ENCODE measurements at places on chromosomes 11 and 22.

DNA sequence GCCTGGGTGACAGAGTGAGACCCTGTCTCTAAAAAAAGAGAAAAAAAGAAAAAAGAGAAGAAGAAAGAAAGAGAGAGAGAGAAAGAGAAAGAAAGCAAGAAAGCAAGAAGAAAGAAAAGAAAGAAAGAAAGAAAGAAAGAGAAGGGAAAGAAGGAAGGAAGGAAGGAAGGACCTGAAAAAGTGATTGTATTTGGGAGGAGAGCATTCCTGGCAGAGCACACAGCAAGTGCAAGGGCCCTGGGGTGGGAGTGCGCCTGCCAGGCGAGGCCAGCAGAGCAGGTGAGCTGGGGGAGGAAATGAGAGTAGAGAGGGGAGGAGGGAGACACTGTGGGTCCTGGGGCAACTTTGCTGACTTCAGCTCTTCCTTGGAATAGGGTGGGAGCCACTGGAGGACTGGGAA, 7.7 kb upstream of the CABP7 start:
- DNase-seq = no peak

DNA sequence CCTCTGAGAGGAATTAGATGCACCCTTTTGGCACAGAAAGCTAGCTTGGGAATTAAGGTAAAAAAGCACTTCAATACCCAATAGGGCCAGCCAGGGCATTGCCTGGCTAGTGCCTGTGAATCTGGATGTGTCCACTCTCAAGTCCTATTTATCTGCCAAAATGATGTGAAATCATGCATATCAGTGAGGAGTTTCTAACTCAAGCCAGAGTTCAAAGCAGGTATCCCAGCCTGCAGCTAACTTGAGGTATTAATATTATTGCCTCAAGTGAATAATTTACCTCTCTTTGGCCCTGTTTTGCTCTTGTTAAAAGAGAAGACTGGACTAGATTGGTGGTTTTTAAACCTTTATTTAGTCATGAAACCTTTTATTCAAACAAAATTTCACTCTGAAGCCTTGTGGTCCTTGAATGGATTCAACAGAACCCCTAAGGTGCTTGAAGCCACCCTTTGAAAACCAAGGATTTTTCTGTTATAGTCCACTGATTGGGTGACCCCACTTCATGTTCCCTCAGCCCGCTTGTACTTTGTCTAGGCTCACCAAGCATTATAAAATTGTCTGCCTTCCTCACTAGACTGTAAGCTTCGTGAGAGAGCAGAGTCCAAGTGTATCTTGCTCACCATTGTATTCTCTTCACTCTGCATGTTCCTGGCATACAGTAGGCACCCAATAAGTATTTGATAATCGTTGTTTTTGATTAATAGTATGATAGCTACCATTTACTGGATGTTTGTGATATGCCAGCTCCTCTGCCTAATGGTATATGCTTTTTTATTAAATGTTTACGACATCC, 4.5 kb downstream of the RNF121 start:
- DNase-seq = no peak

DNA sequence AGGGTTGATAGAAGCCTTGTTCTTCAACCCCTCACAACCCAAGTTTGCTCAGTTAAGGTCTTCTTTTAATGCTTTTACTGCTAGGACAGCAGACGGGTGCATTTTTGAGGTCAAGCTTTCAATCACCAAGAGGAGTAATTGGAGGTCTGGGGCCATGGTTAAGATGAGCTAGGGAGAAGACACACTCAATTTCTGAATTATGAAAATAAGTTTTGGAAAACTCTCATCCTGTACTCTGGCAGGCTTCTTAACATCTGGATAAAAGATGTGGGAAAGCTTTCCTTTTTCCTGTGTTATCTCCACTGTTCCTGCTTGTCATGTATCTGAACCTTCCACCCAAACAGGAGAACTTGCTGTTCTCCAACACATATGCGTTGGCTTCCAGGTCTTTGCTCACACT, 9.7 kb downstream of the ABTB2 start:
- DNase-seq = no peak

- DNase-seq = no peak
Observed at GRCh38 chr11:70233511-70233934, 30.4 kb downstream of the FADD start.

DNA sequence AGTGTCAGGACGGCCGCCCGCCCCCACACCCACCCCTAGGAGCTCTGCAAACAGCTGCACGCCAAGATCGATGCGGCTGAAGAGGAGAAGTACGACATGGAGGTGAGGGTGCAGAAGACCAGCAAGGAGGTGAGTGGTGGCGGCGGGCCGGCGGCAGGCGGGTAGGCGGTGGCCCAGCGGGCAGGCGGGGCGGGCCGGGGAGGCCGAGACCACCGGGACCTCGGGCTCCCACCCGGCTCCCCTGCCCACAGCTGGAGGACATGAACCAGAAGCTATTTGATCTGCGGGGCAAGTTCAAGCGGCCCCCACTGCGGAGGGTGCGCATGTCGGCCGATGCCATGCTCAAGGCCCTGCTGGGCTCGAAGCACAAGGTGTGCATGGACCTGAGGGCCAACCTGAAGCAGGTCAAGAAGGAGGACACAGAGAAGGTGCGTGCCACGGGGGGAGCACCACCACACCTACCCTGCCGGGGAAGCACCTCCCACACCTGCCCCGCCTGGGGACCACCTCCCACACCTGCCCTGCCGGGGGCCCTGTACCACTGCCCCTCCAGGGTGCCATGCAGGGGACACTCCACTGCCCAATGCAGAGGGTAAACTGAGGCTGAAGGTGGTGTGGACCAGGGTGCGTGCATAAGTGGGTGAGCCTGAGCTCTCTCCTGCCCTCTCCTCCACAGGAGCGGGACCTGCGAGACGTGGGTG, 2.1 kb downstream of the TNNI2 start:
- no peak for DNase-seq

GRCh38 chr11:1421291-1421690, 31.6 kb downstream of the BRSK2 start:
- DNase-seq = no peak

- peak; percentile 6 for DNase-seq
Observed at GRCh38 chr11:19422276-19422675, 181.5 kb upstream of the E2F8 start.

DNA sequence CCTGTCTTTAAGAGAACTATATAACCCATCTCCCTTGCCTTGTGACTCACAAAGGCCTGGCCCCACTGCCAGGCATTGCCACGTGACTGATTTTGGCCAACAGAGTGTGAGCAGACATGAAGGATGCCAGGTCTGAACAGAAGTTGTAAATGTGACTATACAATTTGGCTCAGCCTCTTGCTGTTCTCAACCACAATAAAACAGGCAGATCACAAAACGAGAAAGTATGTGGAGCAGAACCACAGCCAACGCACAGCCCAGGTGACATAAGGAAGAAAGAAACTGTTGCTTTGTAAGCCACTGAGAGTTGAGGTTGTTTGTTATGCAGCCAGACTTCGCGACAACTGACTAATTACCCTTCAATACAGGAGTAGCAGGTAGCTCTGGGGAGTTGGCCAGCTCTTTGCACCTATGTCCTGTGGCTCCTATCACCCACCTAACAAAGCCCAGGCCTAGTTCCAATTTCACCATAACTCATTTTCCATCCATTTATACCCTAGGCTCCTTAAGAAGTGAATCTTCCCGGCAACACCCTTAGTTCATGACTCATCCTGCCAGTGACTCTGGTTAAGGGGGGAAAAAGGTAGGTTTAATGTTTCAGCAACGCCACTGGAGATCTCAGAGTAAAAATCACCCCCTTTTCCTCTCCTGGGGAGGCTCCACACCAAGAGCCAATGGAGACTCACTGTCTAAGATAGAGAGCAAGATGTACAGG, 53.7 kb downstream of the GALNT18 start:
- DNase-seq = no peak

DNA sequence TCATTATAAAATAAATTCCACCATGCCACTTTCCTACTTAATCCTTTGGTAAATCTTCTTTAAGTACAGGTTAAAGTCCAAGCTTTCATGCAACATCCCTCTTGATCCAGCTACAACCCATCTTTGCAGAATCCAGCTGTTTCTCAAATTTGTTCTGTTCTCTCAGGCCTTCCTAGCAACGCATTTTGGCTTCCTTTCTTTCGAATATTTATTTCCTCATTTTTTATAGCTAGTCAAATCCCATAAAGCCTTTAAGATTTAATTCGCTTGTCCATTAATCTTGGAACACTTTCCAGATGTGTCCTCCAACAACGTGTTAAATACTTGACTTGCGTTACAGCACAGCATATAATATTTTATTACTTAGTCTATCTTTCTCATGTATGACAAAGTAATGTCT, 600.1 kb upstream of the CHORDC1 start:
- DNase-seq = no peak

DNA sequence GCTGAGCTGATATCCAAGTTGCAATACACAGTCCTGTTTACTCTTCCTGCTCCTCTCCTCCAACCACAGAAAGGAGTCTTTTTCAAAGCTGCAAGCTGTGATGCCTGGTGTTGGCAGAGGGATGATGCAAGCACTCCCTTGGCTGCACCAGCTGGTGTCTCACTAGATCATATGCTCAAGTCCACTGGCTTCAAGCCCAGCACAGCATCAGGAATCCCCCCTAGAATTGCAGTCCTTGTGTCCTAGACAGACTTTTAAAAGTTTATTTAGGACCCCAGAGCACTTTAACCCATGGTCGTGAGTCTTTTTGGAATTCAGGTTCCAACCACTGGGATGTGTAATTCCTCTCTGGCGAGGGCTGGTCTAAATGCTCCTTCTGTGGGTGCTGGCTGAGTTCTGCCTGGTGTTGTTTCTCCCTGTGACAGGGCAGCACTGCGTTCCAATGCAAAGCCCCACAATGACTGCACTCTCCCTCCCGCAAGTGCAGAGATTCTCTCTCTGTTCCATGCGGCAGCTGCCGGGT, 1.9 kb upstream of the HEPN1 start:
- no peak for DNase-seq

DNA sequence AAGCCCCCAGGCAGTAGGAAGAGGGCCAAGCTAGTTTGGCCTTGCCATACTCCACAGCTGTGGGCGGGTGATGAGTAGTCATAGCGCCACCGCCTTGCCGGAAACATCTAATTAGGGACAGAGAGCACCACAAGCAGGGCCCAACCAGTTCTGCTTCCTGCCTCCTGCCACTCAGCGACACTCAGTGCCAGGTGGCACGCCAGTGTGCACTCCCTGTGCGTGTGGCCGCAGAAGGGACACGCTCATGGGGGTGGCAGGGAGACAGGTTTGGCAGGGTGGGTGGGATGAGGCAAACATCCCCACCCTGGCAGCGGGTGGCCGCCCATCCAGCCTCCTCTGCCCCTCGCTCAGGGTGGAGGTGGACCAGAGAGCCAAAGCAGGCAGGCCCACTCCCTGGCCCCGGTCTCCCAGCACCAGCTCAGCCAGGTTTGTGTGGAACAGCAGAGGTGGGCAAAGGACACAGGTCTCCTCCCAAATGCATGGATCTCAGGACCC, 4.9 kb downstream of the OVOL1 start:
- DNase-seq = peak; percentile 86

DNA sequence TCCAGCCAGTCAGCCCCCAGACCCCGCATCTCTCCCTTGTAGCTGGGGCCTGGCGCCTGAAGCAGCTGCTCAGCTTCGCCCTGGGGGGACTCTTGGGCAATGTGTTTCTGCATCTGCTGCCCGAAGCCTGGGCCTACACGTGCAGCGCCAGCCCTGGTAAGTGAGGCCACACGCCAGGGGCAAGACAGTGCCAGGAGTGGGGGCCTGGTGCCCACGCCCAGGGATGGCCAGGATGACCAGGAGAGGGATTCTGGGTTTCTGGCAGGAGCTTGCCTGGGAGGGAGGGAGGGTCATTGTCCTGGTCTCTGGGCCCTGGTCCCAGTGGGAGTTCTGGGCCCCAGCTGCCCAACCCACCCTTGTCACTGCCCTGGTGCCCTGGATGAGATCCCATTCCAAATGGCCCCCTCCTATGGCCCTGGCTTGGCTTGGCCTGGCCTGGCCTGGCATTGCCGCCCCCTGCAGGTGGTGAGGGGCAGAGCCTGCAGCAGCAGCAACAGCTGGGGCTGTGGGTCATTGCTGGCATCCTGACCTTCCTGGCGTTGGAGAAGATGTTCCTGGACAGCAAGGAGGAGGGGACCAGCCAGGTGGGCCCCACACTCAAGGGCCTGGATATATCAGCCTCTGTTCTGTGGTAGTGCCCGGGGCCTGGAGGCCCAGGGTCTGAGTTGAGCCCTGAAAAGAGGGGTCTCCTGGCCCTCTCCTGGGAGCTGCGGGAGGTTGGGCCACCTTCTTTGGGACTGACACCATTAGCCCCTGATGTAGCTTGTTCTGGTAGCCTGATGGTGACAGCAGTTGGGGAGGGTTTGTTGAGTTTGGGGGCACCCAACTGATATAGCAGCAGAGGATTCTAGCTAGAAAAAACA, 3.7 kb downstream of the SLC39A13 start:
- DNase-seq = no peak

DNA sequence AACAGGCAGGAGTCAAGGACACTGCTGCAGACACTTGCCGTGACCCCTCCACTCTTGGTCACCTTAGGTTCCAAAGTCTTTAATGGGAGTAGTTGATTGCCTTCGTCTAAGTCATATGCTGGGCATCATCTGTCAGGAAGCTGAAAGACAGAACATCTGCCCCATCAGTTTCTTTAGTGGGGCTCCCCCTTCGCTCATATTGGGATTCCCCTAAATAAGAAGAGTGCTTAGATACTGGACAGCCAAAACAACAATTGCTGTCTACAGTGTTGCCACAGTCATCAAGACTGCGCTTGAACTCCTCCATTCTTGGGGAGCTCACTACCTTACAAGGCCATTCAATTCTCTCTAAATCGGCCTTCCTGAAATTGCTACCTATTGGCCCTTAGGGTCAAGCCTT, 58.5 kb downstream of the UBASH3B start:
- DNase-seq = no peak

- peak; percentile 38 for DNase-seq
Observed at GRCh38 chr11:69088676-69089146, 40.0 kb downstream of the TPCN2 start.

DNA sequence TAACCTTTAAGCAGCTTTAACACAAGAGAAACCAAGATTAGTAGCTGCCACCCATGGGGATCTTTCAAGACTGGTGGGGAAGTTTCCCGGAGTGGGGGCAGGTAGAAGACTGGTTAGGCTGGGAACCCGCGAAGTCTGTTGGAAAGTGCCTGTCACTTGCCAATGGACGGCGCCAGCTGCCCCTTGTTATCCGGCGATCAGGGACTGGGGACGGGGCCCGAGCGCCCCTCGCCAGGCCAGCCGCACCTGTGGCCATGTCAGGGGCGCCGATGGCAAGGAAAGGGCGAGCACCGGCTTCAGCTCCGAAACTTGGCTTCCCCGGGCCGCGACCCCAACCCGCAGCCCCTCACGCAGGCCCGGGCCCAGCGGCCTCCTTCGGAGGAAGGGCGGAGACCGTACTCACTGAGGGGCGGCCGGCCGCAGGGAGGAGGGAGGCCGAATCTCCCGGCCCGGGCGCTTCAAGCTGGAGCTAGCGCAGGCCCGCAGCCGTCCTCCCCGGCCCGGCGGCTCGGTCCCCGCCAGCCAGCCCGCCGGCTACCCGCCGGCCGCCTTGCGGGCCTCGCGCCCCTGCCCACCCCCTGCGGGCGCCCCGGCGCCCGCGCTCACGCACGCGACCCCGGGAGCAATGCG, 539 bp downstream of the EIF4ENIF1 start:
- no peak for DNase-seq
